ENCODE measurements at places on chromosomes 1 and 21.

DNA sequence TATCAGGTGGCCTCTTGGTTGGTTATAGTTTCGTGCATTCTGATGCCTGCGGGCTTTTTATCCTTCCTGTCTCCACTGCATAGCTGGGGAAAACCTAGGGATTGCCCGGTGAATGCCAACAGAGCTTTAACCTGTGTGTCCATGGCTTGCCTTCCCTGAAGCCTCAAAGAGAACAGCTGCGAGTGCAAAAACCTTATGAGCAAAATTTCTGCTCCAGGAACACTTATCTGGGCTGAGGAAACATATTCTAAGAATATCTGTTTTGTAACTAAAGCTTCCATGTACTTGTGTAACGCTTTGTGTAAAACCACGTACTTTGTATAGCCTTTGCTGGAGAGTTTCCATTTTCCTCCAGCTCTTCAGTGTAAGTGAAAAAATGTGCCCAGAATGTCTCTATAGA is 7.2 kb downstream of the CNST start:
- no peak for DNase-seq

- no peak for DNase-seq
Measured at GRCh38 chr1:48302652-48303051, 80.1 kb downstream of the SLC5A9 start.

GRCh38 chr21:27371975-27372331 is 405.1 kb upstream of the ADAMTS5 start:
- DNase-seq: no peak

DNA sequence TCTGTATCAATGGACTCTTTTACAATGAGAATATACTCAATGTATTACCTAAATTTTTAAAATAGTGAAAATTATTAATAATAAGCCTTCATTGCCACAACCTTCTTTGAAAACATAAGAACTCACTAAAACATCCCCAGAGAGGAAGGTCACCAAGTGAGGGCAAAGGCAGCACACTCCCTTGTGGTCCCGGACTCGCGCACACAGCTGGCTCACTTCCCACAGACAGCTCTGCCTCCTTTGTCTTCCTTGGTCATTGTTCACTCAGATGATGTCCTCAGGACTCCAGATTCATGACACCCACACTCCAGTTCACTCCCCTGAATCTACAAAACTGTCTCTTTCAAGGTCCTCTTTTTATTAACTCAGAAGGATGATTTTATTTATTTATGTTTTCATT is 19.2 kb upstream of the UBR4 start:
- DNase-seq: no peak

GRCh38 chr1:50995651-50996050 is 25.6 kb downstream of the CDKN2C start:
- DNase-seq: no peak

GRCh38 chr1:211334986-211335385 is 8.4 kb downstream of the TRAF5 start:
- DNase-seq: no peak

DNA sequence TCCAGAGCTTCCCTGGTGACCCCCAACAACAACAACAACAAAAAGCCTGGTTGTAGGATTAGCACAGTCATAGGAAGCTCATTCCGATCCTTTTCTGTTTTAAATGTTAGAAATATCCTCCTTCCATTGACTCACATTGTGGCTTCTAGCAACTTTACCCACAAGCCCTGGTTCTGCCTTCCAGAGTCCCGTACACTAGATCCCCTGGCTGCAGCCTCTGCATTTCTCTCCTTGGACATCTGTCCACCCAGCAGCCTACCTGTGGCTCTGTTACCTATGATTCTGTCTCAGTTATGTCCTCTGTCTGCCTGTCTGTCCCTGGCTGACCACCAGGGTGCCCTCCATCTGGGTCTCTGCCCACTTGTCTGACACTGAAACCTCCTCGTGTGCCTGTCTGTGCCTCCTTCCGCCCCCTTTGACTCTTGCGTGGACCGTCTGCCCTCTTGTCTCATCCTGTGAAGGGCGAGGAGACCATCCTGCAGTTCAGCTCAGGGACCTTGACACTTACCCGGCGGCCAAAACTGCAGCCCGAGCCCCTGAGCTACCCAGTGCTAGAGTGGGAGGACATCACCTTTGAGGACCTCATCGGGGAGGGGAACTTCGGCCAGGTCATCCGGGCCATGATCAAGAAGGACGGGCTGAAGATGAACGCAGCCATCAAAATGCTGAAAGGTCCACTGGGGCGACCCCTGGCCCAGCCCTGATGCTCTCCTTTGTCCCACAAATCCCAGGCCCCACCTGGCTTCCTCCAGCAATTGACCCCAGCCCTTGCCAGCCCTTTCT is 16.1 kb downstream of the TIE1 start:
- DNase-seq: no peak

- DNase-seq: no peak
Measured at GRCh38 chr1:58702261-58703141, 2.6 kb upstream of the MYSM1 start.

DNA sequence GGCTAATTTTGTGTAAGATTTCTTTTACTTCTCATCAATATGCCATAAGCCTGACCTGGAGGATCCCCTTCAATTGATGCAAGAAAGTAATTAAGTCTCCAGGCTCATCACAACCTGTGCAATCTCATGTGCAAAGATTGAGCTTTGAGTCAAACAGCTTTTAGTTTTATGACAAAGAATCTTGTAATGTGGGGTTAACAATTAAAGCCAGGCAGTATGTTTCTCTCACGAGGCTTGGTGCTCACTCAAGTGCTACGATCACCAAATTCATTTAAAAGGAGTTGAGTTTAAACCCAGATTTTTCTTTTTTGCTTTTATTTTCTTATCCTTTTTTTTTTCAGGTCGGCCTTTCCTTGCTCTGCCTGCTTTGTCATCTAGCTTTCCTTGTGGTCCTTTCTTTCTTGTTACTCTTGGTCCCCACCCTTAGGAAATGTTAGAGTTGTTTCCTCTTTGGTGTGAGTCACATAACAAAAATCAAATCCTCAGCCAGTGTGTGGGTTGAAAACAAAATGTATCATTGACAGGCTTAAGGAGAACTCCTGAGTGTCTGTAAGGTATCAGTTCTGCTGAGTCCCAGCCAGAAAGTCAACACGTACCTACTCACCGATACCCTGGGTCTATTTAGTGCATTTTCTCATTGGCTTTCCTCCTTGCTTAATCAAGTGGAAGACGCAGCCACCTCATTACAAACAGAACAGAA is 1037.2 kb downstream of the ADGRL2 start:
- no peak for DNase-seq

DNA sequence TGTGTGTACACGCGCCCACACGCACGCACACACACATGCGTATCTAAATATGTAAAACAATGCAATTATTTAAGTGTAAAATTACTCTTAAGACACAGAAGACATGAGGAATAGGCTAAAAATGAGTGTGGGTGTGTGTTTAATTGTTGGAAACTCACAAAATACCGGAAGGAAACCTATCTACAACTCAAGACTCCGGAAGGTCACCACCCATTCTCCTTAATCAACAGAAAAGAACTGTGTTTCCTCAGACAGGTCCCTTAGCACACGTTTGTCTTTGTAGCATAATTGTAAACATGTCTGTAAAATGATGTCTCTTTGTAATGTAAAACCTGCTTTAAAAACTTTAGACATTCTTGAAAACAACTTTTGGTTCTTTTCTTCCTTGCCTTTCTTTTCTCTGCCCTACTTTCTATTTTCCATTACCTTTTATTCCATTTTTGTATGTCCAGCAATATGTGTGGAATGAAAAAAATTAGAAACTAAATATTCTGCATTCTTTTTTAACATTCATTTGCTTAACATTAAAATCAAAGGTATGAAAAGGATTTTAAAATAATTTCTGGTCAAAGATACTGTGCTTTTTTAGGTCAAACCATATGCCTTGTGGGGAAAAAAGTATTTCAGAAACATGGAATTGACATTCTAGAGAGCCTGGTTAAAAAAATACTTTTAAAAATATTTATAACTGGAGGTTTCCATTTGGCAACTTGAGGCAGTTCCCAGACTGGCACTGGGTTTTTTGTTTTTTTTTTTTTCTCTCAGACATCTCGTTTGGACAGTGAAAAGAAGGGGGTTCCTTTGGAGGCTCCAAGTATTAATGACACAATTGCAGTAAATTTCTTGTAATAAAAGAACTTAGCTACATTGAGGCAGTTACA is 46.2 kb downstream of the ATP5PF start:
- no peak for DNase-seq

GRCh38 chr1:230627767-230628166 is 14.5 kb upstream of the COG2 start:
- DNase-seq: no peak

- DNase-seq: no peak
Measured at GRCh38 chr1:181101581-181102226, 13.2 kb downstream of the IER5 start.

- DNase-seq: no peak
Measured at GRCh38 chr1:50369830-50370229, 53.4 kb downstream of the DMRTA2 start.

DNA sequence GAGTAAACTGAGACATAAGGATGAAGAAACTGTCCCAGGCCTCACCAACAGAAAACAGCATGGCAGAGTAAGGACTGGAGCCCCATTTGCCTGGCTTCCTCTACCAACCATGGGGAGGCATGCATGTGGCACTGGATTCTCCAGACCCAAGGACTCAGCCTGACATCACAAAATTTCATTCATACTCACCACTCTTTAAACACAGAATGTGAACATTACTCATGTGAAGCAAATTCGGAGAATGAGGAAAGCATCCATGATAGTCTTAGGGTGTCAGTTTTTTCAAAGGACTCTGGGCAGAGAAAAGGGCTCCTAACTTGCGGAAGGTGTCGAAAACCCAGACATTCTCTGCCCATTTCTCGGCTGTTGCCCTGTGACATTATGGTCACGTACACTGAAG is 83.9 kb downstream of the PCNX2 start:
- DNase-seq: no peak
